Stimulated activated CD8-positive, alpha-beta memory T cell treated with anti-CD3 and anti-CD28 coated beads, Interleukin-4, amount 100 ng/mL, for 24 hours (primary cell): ENCODE measurements at places on chromosomes 2 and 18.

- DNase-seq: no peak
Observed at GRCh38 chr2:101771910-101772321, 74.4 kb downstream of the MAP4K4 start.

GRCh38 chr2:217413193-217413592, 553.3 kb upstream of the TNP1 start:
- no peak for DNase-seq

GRCh38 chr18:29962579-29962978, 1080.0 kb downstream of the DSC3 start:
- no peak for DNase-seq

- DNase-seq: no peak
Observed at GRCh38 chr2:143140864-143141661, 11.8 kb downstream of the ARHGAP15 start.

DNA sequence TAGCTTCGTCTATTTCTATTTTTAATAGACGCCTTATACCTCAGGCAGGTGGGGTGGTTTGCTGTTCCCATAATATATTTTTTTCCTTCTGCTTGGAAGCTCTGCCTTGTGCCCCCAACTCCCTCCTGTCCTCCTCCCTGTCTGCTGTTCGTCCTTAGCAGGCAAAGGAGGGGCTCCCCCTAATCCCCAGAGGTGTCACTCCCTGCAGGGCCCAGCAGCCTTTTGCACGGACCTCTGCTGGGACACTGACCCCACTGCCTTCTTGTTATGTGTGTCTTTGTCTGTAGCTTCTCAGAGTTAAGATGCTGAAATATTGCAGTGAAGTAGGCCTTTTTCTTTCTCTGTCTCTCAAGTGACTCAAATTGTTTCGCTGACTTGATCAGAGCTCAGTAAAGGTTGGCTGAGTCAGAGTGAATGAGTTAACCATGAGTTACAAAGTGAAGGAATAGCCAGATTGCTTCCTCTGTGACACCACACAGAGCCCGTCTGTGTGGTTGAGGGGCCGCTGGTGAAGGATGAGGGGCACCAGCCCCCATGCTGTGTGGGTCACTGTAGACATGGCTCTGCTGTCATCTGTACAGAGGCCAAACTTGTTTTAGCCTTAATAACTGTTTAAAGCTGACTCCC, 47.7 kb downstream of the PRKCE start:
- no peak for DNase-seq

- no peak for DNase-seq
Observed at GRCh38 chr18:79923896-79924585, 27.4 kb downstream of the SLC66A2 start.

GRCh38 chr18:48707636-48708296, 168.9 kb downstream of the CTIF start:
- DNase-seq: no peak

DNA sequence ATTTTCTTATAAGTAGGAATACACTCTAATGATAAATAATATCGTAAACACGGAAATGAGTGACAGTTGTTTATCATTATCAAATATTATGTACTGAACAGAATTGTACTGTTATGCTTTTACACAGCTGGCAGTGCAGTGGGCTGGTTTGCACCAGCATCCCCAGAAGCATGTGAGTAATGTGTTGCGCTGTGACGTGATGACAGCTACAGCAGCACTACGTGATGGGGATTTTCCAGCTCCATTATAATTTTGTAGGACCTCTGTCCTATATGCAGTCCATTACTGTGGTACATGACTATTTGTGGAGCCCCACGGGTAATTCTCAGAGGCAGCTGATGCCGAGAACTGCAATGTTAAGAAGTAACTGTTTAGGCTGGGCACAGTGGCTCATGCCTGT, 77.3 kb upstream of the ATG16L1 start:
- no peak for DNase-seq

DNA sequence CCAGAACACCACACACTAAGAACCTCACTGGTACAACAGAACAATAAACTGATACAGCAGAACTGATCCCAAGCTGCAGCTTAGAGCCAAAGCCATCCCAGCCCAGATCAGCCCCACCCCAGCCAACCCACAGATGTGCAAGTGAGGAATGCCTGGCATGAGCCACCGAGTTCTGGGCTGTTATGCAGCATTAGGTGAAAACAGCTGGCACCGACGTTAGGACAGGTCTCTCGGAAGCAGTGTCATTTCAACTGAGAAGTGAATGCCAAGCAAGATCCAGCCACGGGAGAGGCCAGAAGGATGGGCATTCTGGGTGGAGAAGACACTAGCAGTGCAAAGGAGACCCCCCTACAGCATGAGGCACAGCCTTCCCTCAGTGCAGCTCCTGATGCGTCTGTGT, 38.9 kb downstream of the ADCY3 start:
- no peak for DNase-seq

DNA sequence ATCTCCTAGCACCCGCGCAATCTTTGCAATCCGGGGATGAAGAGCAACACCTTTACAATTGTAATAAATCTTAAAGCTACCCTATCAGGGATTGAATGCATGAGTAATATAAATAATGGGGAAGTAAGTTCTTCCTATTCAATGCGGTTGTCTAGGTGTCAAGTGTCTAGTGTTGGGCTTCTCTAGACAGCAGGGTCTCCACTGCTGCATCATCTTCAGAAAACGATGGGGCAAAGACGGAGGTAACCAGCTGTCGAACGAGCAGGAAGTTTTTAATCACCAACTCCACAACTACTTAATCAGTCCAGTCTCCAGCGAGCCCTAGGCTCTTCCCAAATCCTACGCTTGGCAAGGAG, 573 bp downstream of the STAM2 start:
- DNase-seq: no peak

GRCh38 chr2:98324181-98324580, 22.1 kb upstream of the CNGA3 start:
- no peak for DNase-seq

- DNase-seq: no peak
Observed at GRCh38 chr18:36312806-36313395, 15.4 kb downstream of the FHOD3 start.

DNA sequence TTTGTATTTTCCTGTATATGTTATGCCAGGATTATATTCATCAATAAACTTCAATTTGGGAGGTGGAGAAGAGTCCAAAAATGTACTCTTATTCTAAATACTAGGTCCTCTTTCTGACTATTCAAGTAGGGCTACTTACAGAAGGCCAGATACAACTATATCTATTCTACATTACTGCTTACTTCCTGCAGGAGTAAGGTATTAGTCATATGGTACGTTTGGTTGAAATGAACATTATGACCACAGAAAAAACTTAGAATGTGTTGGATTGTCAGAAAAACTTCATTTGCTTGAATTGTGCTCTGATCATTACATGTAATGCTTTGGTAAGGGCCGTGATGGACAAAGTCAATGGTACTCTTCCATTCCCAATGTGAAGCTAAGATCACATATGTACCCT, 35.0 kb downstream of the STAT4 start:
- DNase-seq: no peak

- DNase-seq: no peak
Observed at GRCh38 chr2:31384771-31385276, 29.7 kb downstream of the XDH start.

GRCh38 chr2:19652811-19653210, 249.0 kb downstream of the TTC32 start:
- DNase-seq: no peak

- no peak for DNase-seq
Observed at GRCh38 chr2:168772704-168773103, 29.7 kb upstream of the NOSTRIN start.

DNA sequence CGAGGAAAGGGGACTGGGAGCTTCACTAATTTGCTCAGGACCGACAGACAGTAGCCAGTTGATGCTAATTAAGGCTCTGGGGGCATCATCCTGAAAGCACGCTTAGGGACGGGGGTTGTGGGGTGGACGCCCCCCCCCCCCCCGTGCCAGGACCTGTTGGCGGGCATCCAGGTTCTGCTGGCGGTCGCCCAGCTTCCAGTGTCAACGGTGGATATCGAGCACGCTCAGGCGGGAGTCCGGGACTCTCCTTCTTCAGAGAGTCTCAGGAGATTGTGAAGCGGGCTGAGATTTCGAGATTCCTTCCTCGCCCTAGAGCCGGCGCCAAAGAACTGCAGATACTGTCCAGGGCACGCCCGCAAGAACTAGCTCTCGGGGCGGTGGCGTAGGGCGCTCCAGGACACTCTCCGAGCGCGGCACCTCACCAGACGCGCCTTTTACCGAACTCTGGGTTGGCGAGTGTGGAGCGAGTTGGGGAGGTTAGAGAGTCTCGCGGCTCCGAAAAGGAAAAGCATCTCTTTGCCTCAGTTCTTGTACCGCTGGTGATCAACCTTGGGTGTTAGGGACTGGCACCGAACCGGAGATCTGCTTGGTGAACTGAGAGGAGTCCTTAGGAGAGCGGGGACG, 5.6 kb downstream of the RAX start:
- no peak for DNase-seq

GRCh38 chr2:16726577-16726976, 60.9 kb upstream of the CYRIA start:
- no peak for DNase-seq

DNA sequence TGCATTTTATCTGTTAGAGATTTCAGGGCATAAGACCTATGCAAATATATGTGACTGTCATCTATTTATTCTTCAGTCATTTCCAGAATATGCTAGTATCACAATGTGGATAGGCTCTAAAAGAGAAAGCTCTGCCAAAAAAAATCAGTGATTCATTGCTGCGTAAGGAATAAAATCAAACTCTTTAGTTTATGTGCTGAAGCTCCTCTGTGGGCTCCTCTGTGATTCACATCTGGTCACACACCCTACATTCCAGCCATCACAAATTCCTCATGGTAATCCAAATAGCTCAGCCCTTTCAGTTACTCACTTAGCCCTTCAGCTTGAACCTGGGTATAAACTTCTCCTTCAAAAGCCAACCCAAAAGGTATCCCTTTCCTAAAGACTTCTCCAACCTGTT, 21.4 kb downstream of the DLGAP1 start:
- no peak for DNase-seq

DNA sequence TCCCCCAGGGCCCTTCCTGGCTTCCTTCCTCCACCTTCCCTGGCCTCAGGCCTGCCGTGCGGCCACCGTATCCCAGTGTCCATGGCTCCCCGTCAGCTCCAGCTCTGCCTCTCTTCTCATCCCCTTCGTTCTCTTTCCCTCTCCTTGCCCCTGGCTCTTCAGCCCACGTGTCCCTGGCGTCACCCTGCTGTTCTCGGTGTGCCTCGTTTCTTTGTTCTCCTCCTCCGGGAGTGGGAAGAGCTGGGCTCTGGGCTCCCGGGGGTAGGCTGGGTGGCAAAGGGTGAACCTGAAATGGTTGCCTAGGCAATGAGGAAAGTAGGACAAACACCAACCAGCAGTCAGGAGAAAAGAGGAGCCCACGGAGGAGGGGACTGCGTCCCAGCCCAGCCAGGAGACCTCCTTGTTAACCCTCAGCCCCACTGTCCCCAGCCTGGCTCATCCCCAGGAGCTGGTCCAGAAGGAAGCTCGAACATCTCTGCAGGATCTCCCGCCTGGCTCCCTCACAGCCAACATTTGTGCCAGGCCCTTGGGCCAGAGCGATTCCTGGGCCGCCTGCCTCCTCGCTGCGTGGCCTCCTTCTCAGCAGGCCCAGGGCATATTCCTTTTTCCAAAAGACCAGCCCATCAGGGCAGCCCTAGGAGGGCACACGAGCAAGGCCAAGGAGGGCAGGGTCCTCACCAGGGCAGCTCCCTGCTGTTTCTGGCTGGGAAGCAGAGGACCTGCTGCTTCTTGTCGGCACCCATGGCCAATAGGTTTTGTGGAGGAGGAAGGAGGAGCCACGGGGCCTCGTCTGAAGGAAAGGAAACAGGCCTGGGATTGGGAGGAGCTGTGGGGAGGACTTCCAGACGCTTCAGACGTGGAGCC, 30.9 kb upstream of the DNMT3A start:
- DNase-seq: no peak

DNA sequence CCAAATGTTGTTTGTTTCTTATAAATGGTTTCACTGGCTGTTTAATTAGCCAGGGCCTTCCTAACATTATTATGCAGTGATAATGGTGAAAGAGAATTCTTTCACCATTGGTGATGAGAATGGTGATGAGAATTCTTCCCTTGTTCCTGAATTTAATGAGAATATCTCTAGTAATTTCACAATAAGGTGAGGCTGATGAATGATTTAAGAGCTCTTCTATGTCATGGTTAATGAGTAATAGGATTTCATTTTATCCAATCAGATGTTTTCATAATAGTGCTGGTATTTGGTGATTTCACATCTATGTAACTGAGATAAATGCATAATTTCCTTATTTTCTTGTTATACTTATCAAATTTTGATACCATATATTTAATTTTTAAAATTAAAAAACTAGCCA, 535.7 kb upstream of the ZEB2 start:
- DNase-seq: no peak

GRCh38 chr2:144834363-144834762, 314.4 kb upstream of the ZEB2 start:
- no peak for DNase-seq

DNA sequence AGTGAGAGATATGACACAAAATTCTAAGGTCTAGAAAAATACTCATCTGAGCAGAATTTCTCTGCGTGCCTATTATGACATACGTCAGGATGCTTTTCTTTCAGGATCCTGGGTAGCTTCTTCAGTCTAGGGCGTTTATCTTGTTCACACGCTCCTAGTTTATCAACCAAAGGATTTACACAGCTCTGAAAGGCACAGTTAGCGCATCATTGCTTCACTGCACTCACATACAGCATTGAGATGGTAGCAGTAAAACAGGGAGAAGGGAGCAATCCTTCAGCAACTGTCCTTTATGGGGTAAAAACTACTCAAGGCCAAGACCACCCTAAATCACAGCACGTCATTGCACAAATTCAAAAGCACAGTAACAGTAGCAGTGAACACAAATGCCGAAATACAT, 222.8 kb downstream of the SUCLG1 start:
- DNase-seq: no peak

GRCh38 chr2:37190290-37190689, 1.8 kb upstream of the SULT6B1 start:
- no peak for DNase-seq

DNA sequence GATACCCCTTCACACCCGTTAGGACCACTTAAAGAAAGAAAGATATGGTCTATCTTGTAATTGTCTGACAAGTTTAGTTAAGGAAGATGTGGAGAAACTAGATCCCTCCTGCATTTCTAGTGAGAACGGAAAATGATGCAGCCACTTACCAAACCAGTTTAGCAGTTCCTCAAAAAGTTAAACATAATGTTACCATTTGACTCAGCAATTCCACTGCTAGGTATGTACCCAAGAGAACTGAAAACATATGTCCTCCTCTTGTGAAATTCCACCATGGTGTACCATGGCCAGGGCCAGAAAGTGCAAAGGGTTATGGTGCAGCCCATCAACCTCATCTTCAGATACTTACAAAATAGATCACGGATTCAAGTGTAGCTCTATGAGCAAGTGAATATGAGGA, 79.0 kb upstream of the ID2 start:
- DNase-seq: no peak

GRCh38 chr18:69172046-69172445, 228.6 kb upstream of the DOK6 start:
- DNase-seq: no peak

GRCh38 chr2:131044075-131044756, 49.0 kb downstream of the FAM168B start:
- DNase-seq: no peak

GRCh38 chr2:112140205-112140802, 2.1 kb downstream of the FBLN7 start:
- DNase-seq: no peak
